ENCODE measurements at places on chromosomes 2 and 18.

GRCh38 chr2:239274391-239275043 lies 126.3 kb downstream of the HDAC4 start:
- DNase-seq = no peak

- no peak for DNase-seq
These were observed 5.4 kb upstream of the KCNG2 start for GRCh38 chr18:79792096-79792987.

DNA sequence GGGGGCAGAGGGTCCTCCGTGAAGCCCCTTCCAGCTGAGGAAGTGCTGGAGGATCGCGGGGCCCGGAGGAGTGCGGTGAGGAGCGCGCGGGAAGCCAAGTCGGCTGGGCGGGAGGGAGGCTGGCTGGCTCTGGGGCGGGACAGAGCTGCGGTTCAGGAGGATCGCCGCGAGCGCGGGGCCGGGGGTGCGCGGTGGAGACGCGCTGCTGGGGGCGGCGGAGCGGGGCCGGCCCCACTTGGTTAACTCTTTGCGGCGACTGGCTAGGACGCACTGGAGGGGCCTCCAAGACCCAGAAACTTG lies 464 bp downstream of the CYBRD1 start:
- DNase-seq = no peak

- DNase-seq = no peak
These were observed 55.4 kb upstream of the PPP1CB start for GRCh38 chr2:28696261-28696660.

DNA sequence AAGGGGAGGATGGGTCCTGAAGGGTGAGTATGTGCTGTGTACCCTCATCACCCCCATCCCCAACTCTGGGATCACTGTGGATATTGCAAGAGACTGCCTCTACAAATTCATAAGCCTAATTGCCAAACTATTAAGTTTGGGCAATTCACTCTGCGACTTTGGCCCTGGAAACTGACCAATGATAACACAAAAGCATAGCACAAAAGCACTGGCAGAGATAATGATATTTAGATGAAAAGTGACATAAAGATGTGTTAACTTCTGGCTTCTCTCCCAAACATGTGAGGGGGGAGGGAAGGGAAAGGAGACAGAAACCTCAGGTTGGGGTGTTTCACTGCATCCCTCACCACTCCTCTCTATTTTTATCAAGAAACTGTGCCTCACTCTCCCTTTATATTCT lies 150.3 kb downstream of the SATB2 start:
- DNase-seq = no peak

DNA sequence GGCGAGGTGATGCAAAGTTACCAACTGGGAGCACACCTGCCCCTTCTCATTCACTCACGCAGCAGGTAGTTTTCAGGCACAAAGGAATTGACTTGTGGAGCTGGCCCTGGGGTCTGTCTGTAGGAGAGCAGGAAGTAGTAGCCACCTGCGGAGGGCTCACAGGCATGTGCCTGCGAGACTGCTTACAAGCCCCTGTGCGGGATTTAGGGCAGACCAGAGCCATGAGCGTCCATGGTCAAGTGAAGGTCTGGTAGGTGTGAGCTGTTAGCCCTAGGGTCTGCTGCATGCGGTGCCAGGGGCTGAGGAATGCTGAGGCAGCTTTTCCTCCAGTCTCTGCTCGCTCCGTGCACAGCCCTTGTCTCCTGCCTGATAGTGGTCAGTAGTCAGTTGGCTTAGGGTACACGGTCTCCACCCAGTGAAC lies 18.9 kb downstream of the INPP4A start:
- DNase-seq = no peak

DNA sequence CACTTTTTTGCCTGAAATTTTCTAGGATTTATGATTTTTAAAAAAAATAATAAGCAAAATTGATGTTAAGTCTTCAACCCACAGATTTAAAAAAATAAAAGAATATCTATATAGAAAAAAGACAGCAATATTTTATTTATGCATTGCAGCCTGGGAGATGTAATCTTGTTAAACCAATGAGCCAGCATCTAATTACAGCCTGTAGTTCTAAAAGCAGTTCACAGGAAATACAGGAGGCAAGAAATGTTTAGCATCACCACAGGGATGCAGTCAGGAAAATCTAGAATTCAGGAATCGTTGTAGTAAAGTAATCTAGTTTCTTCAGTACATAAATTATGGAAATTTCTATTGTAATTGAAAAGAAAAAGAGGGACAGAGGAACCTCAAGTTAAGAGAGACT lies 17.2 kb downstream of the UGGT1 start:
- no peak for DNase-seq

DNA sequence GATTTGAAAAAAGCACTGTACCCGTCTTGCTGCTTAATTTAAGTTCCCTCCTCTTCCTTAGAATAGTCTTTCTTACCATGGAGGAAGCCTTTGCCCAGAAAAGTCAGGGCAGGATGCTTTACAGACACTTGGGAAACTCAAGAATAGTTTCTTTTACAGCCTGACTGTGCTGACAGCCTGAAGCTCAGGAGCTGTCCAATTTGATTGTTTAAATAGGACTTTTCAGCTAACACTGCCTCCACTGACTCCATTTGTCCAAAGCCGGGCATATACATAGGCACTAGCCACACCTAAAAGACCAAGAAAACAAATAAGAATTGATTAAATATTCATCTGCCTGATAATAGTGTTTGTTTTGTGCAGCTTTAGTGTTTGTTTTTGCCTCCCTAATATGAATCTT lies 110.9 kb upstream of the L3MBTL4 start:
- DNase-seq = no peak

- DNase-seq = no peak
These were observed 163.0 kb downstream of the SEPTIN10 start for GRCh38 chr2:109450574-109451273.

GRCh38 chr2:118913803-118914645 lies 28.0 kb upstream of the MARCO start:
- no peak for DNase-seq

DNA sequence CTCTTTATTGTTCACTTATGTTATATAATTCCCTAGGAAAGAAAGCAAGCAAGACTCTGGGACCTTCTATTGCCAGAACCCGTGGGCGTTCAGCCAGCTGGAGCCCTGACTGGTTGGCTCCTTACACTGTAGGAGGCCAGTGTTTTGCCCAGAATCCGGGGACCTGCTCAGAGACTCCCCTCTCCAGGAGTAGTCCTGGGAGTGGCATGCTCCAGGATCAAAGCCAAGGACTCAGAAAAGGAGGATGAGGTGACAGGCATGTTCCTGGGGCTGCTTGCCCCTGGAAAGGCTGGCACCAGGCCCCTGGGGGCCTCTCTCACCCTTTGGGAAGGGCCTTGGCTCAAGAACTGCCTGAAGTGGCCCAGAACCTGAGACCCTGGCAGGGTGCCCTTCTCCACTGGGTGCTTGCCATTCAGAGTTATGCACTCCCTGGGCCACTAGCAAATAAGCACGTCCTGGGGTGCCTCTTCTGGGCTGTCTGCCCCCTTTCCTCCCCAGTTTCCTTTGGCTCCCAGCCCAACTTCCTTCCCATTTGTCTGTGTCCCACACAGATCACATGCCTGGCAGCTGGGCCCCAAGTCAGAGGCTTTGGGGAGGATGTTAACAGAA lies 19.6 kb upstream of the KIF3C start:
- no peak for DNase-seq

DNA sequence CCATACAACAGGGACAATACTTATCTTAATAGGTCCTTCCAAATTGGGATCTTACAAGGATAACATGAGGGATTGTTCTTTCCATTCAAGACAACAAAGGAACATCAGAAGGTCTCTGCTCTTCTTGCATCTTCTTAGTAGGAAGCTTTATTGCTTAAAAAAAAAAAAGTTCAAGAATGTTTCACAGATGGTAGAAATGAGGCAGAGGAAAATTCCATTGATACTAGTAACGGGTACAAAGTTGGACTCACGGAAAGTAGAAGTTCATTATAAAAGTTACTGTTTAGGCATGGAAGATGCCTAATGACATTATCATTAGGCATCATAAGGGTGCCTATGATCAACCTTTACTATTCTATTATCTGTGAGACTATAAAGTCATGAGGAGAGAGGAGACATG lies 136.2 kb downstream of the LAMA3 start:
- DNase-seq = no peak

- peak; percentile 23 for DNase-seq
These were observed at the start of gene SH3YL1 for GRCh38 chr2:263774-264492. SH3YL1 (minus strand) TSS chr2:264032; CDS start chr2:263984, 48 bp downstream.

DNA sequence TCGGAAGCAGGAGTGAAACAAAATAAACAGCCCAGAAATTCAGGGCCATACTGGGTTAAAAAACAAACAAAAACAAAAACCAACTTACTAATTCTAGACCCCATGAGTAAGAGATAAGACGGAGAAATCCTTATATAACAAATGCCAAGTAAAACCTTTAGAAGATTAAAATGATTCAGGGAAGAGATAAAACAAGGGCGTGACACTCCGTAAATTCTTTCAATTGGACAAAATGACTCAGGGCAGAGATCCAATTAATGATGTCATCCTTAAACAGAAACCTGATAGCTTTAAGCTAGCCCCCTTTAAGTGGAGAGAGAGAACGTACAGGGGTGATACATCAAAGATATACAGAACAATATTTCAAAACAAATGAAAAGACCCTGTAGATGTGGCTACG lies 317.4 kb downstream of the NBAS start:
- DNase-seq = no peak

GRCh38 chr2:15763822-15764682 lies 172.4 kb downstream of the DDX1 start:
- DNase-seq = no peak

DNA sequence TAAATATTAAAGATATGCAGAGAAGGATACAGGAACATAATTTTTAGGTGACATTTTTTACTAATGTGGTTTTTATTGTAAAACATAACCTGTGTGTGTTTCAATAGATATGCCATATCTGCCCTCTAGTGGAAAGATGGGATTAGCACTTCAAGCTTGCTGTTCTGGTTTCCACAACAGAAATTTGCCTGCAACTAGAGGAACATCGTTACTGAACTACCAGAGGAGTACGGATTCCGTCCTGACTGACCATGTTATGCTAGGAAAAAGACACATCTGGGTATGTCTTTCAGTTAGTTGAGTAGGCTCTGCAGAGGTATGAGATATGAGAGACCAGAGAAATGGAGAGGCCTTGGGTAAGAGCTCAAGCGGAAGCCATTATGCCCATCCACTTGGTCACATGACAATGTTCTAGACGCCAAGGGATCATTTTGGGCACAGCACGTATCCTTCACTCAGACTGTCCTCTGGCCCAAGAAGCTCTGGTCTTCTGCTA lies 104.9 kb downstream of the MBD2 start:
- DNase-seq = no peak

DNA sequence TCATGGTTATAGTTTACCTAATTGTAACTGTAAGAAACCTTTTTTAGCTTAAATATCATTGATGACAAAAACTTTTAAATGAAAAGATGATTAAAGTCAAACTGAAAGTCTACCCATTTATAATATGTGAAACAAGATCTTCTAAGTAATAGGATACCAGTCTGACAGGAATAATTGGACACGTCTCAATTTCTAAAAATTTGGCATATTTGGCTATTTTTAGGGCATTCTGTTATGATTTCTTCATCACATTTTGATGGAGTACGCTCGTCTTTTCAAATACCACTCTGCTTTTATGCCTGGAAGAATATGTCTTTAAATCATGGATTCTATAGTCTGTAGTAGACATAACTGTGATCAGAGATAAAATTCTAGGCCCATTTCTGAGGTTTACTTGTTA lies 1.3 kb downstream of the R3HDM1 start:
- DNase-seq = no peak
